Stimulated activated CD4-positive, alpha-beta T cell treated with anti-CD3 and anti-CD28 coated beads, Interleukin-2, amount 100 ng/mL, for 24 hours (primary cell): ENCODE measurements at places on chromosomes 5 and 9.

DNA sequence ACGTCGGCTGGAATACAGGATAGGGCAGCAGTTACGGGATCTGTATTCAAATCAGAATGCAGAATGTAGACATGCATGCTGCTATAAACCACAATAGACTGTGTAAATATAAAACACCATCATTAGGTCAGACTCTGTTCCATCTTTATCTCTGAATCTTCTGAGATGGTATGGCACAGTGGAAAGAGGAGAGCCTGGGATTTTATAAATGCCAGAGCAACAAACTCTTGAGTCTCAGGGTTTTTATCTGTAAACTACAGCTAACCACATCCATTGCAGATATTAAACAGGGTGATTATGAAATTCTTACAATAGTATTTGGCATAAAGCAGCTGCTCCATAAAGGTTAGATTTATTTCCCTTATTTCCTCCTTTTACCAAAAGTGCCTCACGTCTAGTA is 108.7 kb downstream of the ZDHHC21 start:
- no peak for DNase-seq

DNA sequence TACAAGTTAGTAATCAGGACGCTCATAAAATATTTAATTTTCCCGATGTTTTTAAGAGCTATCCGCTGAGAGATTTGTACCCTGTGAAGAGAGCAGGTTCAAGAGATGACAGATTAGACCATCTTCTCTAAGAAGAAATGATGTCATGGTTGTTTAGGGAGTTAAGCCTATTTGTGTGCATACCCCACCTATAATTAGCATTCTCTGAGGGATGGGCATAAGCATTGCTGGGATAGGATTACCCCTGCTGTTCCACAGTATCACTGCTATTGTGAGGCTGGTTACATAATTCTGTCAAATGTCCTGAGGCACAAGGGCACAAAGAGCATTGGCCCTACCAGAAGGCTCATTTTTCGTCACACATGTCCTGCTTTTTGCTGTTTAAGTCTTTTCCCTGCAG is 687.0 kb downstream of the CETN3 start:
- DNase-seq = no peak

- DNase-seq = no peak
These were observed 5.8 kb downstream of the MFAP3 start for GRCh38 chr5:154044581-154044980.

GRCh38 chr5:173726846-173727557 is 110.6 kb upstream of the BOD1 start:
- no peak for DNase-seq

DNA sequence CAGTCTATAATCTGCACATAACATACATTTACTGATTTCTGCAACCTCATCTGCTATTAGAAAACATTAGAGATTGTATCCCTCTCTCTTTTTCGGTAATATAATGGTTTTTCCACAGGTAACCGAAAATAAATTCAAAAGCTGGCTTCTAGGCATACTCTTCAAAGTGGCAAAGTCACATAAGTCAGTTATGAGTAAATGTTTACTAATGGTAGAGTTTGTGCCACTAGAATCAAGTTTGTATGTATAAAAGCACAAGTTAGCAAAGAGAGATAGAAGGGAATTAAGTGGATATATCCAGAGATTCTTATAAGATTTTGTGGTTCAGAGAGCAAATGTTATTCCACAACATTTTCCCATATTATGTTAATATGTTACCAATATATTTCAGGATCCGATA is 86.9 kb downstream of the MYO10 start:
- DNase-seq = no peak

DNA sequence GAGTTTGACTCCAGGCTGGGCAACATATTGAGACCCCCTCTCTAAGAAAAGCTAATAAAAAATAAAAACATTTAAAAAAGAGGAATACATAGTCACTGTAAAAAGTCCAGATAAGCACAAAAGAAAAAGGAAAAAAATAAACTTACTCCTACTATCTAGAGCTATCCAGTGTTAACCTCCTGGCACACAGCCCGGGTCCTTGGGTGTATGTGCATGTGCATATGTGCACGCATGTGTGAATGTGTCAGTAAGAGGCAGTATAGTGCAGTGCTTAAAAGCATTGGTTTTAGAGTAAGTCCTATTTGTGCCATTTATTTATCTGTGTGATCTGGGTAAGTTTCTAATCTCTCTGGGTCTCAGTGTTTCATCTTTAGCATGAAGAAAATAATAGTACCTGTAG is 26.7 kb downstream of the FAM219A start:
- DNase-seq = no peak

DNA sequence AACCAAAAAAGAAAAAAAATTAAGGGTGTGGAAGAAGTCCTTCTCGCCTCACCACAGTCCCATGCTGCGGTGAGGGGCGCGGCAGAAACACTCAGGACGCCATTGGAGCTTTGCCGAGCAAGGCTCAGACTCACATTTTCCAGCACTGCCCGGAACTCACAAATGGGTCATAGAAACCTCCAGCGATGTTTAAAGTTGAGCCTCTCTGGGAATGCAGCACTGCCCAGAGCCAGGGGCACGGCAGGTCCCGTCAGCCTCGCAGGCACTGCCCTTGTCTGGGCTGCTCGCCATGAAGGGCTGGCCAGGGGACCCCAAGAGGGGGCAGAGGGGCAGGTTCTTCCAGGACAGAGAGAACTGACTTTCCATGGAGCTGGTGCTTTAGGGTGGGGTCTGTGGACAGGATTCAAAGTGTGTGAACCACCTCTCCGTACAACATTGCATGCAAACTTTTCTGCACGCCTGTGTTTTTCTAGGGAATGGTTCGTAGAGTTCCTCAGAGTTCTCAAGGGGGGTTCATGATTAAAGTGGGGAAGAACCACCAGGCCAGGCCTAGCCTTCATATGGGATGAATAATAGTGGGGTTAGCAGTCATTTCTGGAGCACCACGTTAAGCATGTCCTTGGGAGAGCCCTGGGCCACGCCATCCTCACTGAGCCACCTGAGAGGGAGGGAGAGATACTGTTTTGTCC is 38.4 kb downstream of the PRRX2 start:
- no peak for DNase-seq

GRCh38 chr9:115673599-115673998 is 480.0 kb upstream of the PAPPA start:
- DNase-seq = no peak

GRCh38 chr5:90161414-90161813 is 248.1 kb downstream of the CETN3 start:
- DNase-seq = no peak

GRCh38 chr5:142994218-142994617 is 224.0 kb downstream of the ARHGAP26 start:
- no peak for DNase-seq

- DNase-seq = no peak
These were observed 166.8 kb downstream of the PSAT1 start for GRCh38 chr9:78463750-78464149.

DNA sequence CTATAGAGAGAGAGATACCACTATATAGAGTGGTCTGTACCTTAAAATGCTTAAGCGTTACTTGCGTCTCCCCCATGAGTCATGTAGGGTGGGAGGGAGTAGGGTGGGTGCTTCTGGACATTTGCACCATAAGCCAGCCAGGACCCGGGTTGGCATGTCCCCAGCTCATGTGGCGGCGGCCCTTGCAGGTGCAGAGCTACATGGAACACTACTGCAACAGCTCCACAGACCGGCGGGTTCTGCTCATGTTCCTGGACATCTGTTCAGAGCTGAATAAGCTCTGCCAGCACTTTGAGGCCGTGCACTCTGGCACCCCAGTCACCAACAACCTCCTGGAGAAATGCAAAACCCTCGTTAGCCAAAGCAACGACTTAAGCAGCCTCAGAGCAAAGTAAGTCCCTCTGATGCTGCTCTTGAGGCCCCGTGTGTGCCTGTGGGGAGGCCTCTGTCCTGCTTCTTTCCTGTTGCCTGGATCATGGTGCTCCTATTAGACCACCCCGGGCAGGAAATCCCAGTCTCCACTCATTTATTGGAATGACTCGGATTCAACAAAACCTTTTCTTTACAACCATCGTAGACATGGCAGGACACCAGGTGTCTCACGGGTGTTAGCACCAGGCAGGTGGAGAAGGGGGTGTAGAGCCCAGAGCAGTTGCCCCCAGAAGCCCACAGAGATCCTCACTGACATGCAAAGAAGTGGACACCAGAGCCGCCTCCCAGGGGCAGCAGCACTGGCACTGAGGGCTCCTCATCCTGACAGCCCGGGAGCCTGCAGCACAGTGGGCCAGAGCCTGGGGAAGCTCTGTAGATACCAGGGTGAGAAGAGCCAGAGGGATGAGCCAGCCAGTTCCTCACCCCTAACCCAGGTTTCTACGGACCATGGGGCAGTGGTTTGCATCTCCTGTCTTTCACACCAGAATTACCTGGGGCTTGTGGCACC is 8.8 kb downstream of the SPACA9 start:
- no peak for DNase-seq

GRCh38 chr9:109574061-109574882 is 76.2 kb upstream of the PTPN3 start:
- no peak for DNase-seq
